PC-3 (cell line): ENCODE measurements at places on chromosomes 3 and 15. TPM values are rescaled to one million over a fixed set of nuclear protein-coding genes. Genes with fewer than 3 reads are reported as not detected.

The ANKUB1 gene
- not detected in 2 replicates for total RNA-seq

DNA sequence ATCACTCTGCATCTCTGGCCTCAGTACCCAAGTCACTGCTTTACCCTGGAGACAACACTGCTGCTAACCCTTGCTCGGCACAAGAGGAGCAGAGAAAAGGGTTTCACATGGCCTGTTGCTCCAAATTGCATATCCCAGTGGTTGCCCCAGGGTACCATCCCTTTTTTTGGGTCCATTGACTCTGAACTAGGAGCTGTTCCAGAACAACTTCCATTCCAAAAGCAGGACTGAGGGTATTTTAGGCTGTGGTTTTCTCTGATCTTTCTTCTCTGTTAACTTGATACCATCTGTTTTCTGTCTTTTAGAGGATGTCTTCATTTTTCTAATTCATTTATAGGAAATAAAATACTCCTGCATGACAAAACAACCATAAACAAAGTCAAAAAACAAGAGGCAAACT is 17.3 kb upstream of the RYK start:
- H3K4me3 ChIP-seq = no peak overlapping the region
- no peaks in the 10 kb centered on the region for H3K36me3 ChIP-seq
- DNase-seq = no peak
- no peaks in the 10 kb centered on the region for H3K27me3 ChIP-seq
- no peaks in the 10 kb centered on the region for H3K4me1 ChIP-seq

DNA sequence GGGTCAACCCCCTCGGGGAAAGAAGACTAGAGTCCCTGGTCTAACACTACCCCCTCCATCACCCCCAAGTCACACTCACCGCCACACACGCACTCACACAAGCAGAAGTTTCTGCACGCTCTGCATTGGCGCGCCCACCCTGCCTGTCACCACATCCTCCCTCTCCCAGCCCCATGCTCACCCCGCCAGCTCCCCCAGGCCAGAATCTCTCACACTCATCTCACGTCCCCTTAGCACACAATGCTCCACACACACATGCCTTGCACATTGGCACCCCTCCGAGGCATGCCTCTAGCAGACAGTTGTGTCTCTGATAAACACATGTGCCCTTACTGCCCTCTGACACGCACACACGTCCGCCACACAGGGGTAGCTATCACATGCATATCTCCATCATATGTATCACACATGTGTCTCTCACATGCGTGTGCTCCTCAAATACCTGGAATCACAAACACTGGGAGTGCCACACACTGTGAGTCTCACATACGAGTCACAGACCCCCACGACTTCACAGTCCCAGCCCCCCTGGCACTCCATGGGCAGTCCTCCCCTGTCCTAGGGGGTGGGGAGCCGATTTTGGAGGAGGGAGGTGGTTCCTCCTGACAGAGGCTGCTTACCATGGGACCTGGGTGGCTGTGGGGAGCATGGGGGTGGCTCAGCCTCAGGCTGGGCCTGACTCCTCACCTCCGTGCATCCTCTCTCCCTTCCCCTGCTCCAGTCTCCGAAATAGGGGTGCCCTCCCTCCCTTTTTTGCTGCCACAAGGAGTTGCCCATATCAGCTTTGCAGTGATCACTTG is 898 bp downstream of the FBLN2 start:
- H3K27me3 ChIP-seq = no peaks in the 10 kb centered on the region
- DNase-seq = no peak
- H3K27ac ChIP-seq = no peak overlapping the region

GRCh38 chr3:13219077-13219901 is 146.1 kb upstream of the IQSEC1 start:
- no peak for DNase-seq
- H3K36me3 ChIP-seq = no peaks in the 10 kb centered on the region
- no peaks in the 10 kb centered on the region for H3K27me3 ChIP-seq
- H3K4me3 ChIP-seq = no peak overlapping the region

GRCh38 chr3:15479400-15480224 is 41.9 kb downstream of the COLQ start:
- H3K27me3 ChIP-seq = no peaks in the 10 kb centered on the region
- DNase-seq = no peak
- H3K36me3 ChIP-seq = no peaks in the 10 kb centered on the region
- no peaks in the 10 kb centered on the region for H3K4me1 ChIP-seq

DNA sequence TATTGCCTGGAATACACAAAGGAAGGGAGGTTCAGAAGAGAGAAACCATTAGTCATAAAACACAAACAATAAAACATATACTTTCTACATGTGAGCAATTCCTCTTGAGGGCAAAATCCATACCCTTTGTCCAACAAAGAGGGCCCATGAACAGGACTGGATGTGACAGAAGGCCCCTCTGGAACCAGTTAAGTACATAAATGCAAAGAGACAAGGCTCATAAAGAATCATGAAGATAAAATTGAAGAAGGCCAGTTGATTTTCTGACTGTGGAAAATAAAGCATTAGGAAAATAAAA is 58.3 kb upstream of the CPOX start:
- H3K4me3 ChIP-seq = no peak overlapping the region
- no peaks in the 10 kb centered on the region for H3K27me3 ChIP-seq
- H3K27ac ChIP-seq = no peak overlapping the region

The TMC3 gene
- not detected in 2 replicates for total RNA-seq
